ENCODE measurements at places on chromosomes 1 and 21.

- no peak for DNase-seq
These were observed 1.1 kb downstream of the ECE1 start for GRCh38 chr1:21289127-21289526.

GRCh38 chr1:115669002-115669673, 27.4 kb downstream of the VANGL1 start:
- no peak for DNase-seq

- no peak for DNase-seq
These were observed 822.8 kb downstream of the BRINP3 start for GRCh38 chr1:189654906-189655305.

- no peak for DNase-seq
These were observed 94.7 kb upstream of the ACTRT2 start for GRCh38 chr1:2926447-2927055.

GRCh38 chr1:97157991-97158390, 436.4 kb downstream of the PTBP2 start:
- no peak for DNase-seq

GRCh38 chr21:45074818-45075595, 627 bp downstream of the ADARB1 start:
- DNase-seq = no peak

DNA sequence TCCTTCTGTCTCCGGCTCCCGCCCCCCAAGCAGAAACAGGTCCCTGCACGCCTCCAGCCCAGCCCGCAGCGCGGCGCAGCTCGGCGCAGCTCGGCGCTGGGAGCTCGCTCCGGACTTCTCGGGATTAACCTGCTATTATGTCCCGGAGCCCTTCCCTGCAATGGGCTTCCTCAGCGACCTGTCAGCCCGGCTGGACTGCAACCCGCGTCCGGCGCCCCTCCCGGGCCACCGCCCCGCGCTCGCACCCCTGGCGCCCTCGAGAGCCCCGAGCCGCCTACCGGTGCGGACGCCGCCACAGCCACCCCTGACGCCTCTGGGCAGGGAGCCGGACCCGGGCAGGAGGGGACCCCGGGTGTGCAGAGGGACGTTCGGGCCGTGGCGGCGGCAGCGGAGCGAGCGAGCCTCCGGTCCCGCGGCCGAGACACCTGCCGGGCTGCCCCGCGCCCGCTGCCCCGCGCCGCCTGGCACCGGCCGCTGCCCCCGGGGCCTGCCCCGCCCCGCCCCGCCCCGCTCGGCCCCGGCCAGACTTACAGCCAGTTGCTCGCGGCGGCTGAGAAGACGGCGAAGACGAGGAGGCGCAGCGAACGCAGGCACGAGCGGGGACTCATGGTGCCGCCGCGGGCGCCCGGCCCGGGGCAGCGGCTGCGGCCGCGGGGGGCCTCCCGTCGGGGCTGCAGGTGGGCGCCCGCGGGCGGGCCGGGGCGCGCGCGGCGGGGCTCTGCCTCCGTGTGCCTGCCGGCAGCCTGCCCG, 407 bp downstream of the WNT4 start:
- no peak for DNase-seq

DNA sequence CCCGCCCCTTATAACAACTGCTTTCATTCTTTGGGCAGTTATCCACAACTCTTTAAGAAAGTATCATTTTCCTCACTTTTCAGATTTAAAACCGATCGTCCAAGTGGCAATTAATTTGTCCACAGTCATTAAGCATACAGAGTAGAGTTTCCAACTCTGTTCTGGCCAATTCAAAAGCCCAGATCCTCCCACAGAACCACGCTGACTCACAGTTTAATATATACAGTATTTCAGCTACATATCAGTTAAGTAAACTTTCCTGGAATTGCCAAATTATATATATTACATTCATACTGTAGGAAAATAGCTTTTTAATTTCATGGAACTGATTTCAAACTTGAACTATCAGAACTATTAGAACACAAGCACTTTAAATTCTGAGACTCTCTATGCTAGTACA, 163.8 kb upstream of the ESRRG start:
- DNase-seq = no peak

DNA sequence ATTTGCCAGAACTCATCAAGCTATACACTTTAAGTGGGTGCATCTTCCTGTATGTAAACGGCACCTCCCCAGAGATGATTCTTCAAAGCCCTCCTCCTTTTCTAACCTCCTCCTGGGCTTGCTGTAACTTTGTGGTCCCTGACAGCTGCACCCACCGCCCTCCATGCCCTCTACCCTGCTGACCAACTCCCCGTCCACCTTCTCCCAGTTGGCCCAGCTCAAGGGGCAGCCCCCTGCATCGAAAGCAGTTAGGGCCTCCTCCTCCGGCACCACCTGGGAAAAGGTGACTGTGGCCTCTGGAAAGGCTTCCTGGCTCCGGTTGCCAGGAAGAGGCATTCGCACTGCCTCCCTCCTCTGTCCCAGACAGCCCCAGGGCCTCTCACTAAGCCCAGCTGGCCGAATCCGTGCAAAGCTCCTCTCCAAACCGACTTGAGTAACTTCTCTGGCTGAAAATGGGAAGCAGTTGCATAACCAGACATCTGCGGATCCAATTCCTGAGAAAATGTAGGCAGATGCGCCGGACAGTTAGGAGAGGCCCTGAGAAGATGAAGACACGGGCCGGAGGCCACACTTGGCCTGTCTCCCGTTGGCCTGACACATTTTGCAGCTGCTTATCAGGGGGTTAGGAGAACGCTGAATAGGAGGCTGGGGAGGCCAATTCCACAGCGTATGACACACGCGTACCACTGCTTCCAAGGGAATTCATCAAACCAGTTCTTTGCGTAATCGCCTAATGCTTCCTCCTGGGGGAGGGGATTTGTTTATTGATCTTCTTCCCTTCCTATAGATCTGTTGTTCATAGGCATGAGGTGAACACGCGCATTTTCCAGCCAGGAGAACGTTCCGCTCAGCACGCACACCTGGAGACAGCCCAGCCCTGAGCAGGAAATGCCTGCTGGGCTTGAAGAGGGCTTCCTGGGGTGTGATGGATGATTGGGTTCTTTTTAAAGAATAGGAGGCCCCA, 48.7 kb upstream of the COL6A2 start:
- no peak for DNase-seq

Data from stimulated activated CD8-positive, alpha-beta memory T cell treated with anti-CD3 and anti-CD28 coated beads, Interleukin-15, amount 100 ng/mL, for 24 hours (primary cell).